NCI-H1105 (cell line): ENCODE measurements at places on chromosomes 16 and 17.
A peak's percentile ranks its signal among the peaks of the same experiment; 100 is the strongest.

DNA sequence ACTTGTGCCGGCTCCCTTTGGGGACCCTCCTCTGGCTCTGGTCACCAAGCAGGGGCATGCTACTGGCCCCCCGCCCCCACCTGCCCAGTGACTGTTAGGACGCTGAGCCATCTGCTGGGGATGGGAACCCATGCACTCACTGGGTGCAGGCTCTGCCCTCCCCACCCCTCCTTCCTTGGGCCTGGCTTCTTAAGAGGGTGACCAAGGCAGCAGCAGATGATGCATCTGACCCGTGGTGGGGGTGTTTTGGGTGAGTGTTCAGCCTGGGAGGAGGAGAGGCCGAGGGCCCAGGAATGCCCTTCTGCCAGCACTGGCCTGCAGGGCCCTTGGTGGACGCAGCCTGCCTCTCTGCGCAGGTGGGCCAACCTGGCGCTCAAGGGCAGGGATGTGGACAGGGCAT is 19.2 kb upstream of the MTSS2 start:
- no peak for DNase-seq

- DNase-seq: no peak
Observed at GRCh38 chr16:84082110-84082509, 34.6 kb downstream of the MBTPS1 start.

DNA sequence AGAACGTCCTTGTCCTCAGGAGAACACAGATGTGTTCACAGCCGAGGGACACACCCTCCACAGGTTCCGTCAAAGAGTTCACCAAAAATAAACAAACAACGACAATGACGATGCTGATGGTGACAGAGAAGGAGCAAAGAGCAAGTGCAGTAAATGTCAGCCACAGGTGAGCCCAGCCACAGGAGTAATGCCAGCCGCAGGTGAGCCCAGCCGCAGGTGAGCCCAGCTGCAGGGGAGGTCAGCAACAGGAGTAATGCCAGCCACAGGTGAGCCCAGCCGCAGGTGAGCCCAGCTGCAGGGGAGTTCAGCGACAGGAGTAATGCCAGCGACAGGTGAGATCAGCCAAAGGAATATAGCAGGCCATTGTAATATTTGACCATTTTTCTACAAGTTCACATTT is 315.2 kb downstream of the FOXL1 start:
- no peak for DNase-seq

DNA sequence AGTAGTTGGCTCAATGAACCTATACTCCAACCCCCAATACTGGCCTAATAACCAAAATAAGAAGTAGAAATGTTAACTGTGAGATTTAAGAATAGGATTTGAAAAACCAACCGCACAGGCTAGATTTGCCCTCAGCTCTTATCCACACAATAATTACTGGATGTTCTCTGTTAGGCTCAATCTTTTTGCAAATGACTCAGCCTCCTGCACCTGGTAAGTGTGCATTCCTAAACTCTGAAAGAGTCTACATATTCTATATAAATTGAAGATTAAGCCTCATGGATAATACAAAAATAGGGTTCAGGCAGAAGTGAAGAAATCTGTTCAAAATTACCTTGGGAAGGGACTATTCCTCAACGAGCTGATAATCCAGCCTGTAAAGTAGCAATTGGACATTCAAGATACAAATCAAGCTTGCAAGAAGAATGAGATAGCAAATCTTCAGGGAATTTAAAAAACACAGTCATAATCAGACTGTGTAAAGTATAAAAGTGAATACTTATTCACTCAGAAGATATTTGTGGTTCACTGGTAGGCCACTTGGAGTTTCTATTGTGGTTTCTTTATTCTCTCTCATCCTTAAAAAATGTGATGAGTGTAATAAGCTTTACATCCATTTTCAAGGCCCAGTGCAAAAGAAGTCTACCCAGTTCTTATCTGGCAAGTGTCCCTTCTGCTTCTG is 931.9 kb upstream of the SOX9 start:
- no peak for DNase-seq

GRCh38 chr17:43599835-43600234 is 53.7 kb upstream of the ETV4 start:
- DNase-seq: no peak

GRCh38 chr17:40705584-40705983 is 2.0 kb upstream of the KRT24 start:
- no peak for DNase-seq

- no peak for DNase-seq
Observed at GRCh38 chr16:69195369-69196029, 8.5 kb downstream of the SNTB2 start.

GRCh38 chr16:4733747-4734062 is 366 bp downstream of the ANKS3 start:
- no peak for DNase-seq

DNA sequence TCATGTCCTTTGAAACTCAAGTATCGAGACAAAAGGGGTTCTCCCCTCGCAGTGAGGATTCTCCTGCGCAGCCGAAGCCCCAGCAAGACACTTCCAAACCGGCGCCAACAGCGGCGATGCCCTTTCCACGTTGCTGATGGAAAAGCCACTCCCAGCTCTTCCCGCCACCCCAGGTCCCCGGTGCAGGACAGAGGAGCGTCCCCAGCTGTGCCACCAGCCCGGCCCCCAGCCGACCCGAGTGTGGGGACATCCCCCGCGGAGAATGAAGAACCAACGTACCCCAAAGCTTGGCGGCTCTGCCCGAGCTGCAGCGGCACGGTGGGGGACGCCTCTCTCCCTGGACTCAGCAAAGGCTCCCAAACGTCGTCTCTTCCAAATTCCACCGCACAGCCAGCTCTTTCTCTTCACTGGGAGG is 573 bp downstream of the CHST6 start:
- DNase-seq: no peak

- DNase-seq: no peak
Observed at GRCh38 chr17:42459256-42459800, 650 bp downstream of the ATP6V0A1 start.

DNA sequence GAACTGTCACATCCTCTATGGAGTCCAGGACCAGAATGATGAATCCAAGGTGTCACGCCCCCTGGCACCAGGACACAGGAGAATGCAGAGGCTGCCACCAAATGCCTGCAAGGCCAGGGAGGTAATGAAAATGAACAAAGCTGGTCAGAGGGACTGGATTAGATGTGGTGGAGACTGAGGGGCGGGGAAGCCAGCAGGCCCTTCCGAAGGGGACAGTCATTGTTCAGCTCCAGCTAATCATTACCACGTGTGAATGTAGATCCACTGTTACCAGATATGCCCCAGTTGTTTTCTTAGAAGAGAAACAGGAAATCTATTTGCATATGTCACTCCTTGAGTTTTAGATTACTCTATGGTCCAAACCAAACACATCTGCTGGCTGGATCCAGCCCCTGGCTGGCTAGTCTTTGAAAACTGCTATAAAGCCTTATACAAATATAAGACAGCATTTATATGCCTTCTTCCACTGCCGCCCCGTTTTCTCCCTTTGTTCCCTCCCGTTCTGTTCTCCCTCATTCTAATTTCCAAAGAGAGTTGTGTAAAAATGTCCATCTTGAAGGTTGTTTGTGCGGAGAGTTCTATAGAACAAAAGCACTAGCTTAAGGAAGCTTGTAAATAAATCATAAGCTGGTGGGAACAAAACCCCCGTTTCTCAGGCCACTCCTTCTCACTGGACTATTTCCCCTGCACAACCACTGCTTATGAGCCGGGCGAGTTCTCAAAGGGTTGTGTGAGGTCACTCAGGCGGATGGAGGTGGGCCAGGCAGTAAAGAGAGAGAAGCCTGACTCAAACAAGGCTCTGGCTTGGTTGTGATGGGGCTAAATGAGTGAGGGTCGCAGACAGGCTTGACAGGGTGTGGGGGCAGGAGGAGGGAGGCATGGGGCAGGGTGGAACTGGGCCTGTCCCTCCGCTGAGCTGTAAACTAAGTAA is 14.2 kb downstream of the CRYM start:
- DNase-seq: no peak

DNA sequence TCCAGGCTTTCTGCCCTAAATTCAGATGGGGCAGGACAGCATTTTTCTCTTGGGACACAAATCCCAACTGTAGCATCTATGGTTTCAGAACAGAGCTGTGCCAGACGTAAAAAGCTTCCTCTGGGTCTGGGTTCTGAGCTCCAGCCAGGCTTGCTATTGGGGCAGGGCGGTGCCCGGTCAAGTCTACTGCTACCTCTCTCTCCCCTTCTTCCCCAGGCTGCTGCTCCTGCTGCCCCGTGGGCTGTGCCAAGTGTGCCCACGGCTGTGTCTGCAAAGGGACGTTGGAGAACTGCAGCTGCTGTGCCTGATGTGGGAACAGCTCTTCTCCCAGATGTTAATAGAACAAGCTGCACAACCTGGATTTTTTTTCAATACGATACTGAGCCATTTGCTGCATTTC is 1.1 kb downstream of the MT1M start:
- DNase-seq: no peak

- no peak for DNase-seq
Observed at GRCh38 chr17:50961282-50962220, 95.4 kb upstream of the TOB1 start.

DNA sequence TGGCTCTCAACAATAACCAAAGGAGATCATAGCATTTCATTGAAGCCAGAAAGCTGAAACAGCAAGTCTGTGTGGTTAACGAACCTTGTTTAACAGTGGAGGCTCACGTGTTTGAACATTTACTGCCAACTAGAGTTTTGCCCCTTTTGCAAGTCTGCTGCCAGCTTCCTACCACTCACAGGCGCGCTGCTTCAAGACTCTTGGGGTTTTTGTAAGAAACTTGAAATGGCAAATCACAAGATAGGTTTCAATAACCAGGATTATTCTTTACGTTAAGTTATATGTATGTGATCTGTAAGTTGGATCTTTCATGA is 1.2 kb downstream of the SNTB2 start:
- DNase-seq: peak; percentile 9

DNA sequence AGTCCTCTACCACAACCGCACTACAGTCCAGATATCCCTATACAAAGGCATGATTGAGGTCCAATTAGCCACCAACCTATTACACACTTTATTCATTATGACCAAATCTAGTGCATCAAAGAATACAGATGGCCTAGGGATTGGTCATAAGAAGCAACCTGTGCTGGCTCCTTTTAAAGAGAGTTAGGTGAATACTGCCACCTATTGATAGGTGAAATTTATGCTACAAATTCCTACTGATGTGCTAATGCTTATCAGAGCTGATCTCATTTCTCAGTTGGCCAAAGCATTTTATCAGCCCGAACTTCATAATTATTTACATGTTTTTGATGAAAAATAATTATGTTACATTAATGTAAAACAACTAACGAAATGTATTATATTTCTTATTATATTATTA is 166.3 kb downstream of the ANKFN1 start:
- peak; percentile 42 for DNase-seq

DNA sequence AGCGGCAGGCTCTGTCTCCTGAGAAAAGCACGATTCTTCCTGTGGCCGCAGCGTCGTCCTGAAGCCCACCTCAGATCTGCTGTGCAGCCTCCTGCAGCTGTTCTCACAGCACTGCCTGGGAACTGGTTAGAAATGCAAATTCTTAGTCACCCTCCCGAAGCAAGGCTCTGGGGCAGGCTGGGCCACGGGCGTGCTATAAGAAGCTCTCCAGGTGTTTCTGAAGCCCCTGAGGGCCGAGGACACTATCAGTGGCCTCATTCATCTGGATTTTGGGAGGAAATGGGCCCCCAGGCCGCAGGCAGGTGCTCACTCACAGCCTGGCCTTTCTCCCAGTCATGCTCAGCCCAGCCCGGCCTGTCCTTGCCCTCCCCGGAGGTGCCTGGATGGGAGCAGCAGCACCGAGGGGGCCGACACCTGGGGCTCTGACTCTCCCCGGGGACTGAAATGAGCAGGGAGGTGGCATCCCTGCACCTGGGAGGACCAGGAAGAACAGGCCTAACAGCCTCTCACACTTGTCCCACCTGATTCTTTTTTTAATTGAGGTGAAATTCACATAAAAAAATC is 10.4 kb upstream of the NLRC3 start:
- no peak for DNase-seq

DNA sequence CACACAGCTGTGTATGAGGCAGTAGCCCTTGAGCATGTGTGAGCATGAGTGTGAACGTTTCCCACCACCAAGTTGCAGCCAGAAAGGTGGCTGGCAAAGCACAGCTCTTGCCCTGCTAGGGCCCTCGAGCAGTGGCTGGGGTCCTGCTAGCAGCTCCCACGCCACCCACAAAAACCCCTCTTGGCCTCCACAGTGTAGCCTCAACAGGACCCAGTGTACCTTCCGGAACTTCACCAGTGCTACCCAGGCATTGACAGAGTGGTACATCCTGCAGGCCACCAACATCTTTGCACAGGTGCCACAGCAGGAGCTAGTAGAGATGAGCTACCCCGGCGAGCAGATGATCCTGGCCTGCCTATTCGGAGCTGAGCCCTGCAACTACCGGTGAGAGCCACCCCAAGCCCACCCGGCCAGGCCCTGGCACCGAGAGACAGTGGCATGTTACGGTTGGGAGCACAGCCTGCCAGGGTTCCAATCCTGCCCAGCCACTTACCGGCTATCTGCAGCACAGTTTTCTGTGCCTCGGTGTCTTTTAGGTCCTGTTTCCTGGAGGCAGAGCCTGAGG is 53.1 kb downstream of the SCNN1B start:
- DNase-seq: no peak

DNA sequence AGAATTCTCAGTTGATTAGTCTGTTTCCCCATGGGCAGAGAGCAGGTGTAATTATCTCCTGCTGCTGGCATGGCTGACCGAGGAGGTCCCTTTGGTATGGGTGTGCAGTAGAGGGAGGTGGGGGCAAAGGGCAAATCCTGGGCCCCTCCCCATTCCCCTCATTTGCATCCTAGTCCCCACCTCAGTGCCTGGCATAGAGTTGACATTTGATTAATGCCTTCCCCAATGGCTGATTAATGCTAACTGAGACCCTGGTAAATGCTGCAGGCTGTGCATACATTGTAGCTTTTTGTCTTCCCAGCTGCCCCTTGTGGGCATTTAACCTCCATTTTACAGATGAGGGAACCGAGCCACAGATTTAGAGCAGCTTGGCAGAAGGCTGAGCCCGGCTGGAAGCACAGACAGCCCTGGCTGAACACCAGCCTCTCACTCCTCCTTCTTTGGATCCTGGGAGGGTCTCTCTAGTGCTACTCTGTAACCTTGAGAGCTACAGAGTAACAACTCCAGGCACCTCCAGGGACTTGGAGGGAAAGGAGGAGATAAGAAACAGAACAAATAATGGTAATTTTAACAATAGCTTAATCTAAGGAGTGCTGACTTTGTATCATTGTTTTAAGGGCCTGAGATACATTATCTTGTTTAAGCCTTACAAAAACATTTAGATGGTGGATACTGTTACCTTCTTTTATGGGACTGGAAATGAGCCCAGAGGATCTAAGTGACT is 5.1 kb downstream of the PLCG2 start:
- DNase-seq: no peak
